ENCODE measurements at places on chromosomes 3 and 15.

- DNase-seq: no peak
Observed at GRCh38 chr3:98188545-98188944, 22.0 kb downstream of the OR5H15 start.

GRCh38 chr15:69185706-69186105, 25.3 kb downstream of the GLCE start:
- DNase-seq: no peak

- DNase-seq: no peak
Observed at GRCh38 chr3:157156837-157157635, 2.9 kb downstream of the CCNL1 start.

GRCh38 chr3:123099331-123100192, 32.7 kb downstream of the PDIA5 start:
- no peak for DNase-seq

DNA sequence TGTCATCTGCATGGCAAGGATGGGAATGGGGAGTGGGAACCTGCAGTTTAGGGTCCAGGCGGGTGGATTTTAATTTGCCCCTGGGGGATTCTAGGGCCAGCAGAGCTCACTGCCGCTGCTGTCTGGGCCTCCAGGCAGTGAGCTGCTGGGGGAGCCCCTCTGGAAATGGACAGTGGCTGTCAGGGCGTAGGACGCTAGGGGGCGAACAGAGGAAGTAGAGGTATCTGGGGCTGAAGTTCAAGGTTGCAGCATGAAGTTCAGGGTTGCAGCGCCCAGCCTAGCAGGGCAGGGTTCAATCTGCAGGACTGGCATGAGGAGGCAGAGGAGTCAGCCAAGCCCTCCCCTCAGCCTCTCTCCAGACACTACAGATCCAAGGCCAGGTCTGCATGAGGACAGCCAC, 49.5 kb downstream of the APBA2 start:
- DNase-seq: no peak

GRCh38 chr3:31903686-31904431, 77.2 kb downstream of the OSBPL10 start:
- no peak for DNase-seq

DNA sequence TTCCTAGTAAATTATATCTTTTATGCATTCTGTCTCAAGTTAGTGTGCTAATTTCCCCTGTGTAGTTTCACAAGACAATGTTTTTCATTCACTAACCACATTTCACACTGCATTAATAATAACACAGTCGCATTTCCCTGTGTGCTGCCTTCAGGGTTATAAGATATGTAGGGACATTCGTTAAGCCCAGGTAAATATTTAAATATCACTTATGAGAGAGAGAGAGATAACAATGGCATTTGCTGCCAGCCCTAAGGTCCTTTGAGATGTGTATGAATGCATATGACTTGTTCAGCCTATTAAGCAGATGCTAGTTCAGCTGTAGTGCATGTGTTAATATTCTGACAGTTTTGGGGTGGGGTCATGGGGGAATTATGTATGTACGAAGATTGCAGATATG, 876.7 kb downstream of the NAALADL2 start:
- DNase-seq: no peak

DNA sequence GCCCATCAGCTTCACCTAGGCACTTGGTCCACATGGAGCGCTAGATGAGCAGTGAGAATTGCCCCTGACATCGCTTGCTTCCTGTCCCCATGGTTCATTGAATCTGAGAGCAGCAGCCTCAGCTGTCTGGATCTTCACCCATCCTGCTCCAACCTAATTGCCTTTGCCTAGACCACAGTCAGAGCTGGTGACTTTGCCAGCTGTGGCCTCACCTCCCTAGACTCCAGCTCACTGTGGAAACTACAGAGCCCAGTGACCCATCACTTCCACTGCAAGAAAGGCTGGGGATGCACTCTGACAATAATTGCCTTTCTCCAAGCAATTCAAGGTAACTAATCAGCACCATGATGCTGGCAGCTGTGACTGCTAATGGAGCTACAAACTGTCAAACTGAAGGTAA, 30.6 kb upstream of the SLC6A1 start:
- DNase-seq: no peak

DNA sequence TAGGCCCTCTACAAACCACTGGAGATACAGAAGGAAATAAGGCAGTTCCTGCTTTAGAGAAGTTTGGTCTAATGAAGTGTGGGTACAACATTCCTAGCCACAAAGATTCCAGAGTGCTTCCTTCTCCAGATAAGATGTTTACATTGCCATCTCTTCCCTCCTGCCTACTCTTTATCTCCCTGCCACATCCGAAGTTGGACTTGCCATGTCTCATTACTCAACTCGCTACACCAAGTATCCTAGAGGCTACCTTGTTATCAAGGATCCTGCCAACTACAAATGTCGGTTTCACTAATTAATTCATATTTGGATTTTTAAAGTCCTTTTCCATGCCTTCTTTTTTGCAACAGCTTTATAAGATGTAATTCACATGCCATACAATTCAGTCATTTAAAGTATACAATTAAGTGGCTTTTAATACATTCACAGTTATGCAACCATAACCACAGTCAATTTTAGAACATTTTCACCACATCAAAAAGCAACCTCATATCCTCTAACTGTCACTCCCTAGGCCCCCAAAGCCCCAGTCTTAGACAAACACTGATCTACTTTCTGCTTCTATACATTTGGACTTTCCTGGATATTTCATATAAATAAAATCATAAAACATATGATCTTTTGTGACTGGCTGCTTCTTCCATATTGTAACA, 53.7 kb upstream of the CSTA start:
- DNase-seq: no peak

DNA sequence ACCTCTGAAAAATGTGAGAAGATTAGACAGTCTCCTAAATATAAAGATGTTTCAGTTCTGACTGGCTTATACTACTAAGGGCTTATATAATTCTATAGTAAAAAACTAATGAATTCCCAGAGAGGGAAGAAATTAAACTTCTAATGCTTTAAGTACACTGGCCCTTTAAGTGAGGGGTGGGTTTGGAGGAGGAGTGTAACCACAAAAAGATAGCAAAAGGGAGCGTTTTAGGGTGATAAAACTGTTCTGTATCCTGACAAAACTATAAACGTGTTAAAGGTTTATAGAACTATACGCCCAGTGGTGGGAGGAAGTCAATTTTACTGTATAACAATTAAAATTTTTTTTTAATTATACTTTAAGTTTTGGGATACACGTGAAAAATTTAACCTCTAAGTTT, 45.8 kb downstream of the CEP152 start:
- DNase-seq: no peak

DNA sequence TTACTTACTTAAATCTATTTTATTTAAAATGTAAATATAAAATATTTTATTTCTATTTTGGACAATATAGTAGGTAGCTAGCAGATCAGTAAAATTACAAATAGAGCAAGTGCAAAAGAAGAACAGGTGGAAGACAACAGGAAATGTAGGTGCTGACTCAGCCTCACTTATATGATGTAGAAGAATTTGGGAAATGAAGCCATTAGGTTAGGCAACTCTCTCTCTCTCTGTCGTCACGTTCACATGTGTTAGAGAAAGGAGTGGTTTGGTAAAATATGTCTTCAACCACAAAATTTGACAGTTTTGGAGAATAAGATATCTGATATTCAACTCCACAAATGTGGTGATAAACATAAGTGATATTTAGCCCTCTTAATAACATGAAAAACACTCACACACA, 532.5 kb upstream of the KCNMB2 start:
- no peak for DNase-seq

GRCh38 chr15:79450648-79451047, 18.5 kb downstream of the MINAR1 start:
- no peak for DNase-seq

DNA sequence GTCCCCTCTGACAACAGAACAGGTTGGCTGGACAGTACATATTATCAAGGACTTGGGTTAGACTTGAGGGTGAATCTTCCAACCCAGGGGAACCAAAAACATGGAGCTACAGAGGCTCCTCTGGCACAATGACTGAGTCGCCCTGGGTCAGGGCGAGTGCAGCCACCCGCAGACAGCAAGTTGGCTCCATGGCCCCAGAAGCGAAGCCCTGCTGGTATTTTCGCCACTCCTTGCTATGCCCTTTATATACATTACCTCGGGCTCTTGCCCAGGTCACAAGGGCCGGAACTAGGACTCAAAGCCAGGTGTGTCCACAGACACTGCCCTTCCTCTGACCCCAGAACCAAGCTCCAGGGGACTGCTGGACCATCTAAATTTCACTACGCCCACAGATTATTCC, 64.6 kb downstream of the ADCY5 start:
- DNase-seq: no peak

DNA sequence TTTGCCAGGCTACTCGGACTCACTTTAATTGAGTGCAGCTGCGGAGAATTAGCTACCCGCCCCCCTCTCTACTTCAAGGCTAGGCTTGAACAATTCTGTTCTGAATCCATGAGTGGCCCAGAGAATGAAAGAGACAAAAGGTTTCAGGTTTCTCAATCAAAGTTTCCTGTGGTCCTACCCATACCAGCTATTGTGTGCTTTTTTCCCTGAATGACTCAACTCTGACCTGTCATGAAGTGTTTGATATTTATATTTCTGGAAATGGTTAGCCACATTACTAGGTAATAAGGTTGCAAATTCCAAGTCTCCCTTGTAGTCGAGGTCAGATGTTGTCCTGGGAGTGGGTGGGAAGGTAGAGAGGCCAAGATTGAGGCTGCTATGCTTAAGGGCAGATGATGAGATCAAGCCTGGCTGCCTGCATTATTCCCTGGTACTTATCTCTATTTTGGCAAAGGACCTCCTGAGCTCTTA, 392.7 kb upstream of the TBL1XR1 start:
- DNase-seq: peak; percentile 70

DNA sequence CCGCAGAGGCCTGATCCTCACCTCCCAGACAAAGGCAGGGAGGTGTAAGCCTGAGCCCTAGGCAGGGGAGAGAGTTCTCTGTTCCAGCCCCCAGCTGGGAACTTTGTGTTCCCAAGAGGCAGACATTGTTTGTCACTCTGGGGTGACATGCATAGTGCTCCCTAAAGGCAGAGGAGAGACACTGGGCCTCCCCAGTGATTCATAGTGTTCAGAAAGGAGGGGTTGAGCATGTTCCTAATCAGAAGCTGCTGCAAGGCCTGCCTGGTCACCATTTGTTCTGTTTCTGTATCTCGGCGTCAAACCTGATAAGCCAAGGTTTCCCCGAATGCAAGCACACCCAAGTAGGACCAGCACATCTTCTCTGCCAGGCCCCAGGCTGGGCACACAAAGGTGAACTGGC, 24.0 kb upstream of the SLC6A6 start:
- DNase-seq: no peak

- DNase-seq: no peak
Observed at GRCh38 chr3:125357032-125357658, 18.0 kb downstream of the ZNF148 start.

DNA sequence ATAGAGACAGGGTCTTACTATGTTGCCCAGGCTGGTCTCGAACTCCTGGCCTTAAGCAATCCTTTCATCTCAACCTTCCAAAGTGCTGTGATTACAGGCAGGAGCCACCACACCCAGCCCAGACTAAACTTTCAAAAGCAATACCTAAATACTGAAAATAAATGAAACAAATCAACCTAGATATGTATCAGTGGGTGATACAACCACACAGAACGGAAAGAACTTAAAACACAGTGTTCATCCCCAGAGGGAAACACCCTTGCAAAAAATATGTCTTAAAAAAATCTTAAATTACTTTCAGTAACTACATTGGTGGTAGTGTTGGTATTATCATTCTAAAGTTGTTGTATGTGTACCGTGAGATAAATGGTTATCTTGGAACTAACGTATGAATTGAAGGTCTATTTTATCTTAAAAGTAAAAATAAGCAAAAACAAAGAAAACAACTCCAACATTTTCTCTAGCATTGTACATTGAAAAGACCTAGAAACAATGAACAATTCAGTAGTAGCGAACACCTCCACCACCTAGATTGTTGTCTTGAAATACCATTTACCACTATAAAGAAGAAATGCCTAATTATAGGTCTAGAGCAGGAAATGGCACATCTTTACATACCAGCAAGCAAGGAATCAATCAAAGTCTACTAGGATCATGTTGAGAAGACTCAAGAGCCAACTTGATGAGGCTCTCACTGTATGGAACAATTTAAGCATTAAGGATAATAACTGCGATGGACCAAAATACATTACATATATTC, 24.7 kb downstream of the SLTM start:
- DNase-seq: no peak

GRCh38 chr3:10645800-10646199, 140.4 kb upstream of the ATP2B2 start:
- DNase-seq: no peak

GRCh38 chr3:129131465-129132088, 10.0 kb upstream of the RAB43 start:
- DNase-seq: no peak

DNA sequence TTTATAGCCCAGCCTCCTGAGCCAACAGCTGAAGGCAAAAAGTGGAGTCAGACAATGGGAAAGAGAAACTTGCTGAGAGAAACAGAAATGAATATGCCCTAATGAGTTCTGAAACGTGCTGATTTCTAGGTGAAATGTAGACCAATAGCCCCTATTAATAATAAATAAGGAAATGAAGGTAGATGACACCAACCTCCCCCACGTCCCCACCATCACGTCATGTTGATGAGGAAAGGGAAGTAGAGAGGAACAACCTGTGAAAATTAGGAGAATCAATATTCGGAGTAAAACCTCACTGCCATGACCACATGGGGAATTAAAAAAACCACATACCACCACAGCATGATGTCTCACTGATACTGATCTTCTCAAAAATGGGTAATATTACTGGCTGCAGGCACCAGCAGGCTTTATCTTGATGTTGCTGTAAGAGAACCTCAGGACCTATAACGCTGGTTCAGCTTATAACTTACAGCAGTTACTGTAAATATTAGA, 64.0 kb downstream of the KAT2B start:
- no peak for DNase-seq

DNA sequence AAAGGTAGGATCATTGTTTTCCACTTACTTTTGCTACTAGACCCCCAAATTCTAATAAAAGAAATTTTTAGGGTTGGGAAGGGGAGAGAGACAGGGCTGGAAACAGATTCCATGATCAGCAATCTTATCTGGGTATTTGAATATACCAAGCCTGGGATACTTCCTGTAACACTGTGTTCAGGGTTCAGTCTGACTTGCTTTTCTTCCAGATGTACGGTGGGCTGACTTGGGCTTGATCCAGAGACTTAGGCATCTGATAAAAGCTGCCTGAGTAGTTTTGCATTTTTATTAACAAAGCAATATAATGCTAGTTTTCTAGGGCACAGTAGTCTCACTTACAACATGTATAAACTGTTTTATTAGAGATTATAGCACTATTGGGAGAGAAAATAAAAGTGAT, 49.2 kb downstream of the KCNMB2 start:
- no peak for DNase-seq

GRCh38 chr15:70089692-70089971, 8.1 kb downstream of the TLE3 start:
- no peak for DNase-seq

DNA sequence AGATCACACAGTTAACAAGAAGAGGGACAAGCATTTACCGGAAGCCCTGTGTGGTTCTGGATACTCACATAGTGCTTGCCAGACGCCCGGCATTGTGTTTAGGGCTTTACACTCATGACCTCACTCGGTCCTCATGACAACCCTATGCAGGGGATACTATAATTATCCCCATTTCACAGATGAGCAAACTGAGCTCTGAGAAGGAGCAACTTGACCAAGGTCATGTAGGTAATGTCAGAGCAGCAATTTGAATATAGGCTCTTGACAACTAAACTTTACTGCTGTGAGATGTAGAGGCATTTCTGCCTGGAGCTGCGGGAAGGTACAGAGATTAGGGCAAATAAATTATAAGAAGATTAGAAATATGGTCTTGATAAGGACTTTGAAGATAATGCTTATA, 70.0 kb downstream of the SAMMSON start:
- no peak for DNase-seq

GRCh38 chr3:133130168-133130567, 92.0 kb downstream of the TMEM108 start:
- DNase-seq: no peak

Data from AG04449 (cell line).